ENCODE measurements at places on chromosomes 5 and 9. TPM values are rescaled to one million over a fixed set of nuclear protein-coding genes. Genes with fewer than 3 reads are reported as not detected.

DNA sequence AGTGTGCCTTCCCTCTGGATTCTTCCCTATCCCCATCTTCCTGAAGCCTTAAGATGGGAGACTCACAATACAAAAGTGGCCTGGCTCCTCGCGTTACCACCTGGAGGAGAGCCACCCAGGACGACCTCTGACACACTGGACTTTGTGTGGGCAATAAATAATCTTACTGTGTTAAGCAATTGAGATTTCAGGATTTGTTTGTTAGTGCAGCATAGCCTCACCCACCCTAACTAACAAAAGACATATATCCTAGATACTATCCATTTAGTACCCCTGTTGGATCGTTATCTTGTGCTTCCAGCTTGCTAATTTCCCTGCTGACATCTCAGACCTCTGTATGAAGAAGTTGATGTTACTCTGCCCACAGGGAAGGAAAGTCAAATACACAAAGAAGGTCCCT, 7.9 kb downstream of the GABBR2 start:
- DNase-seq: no peak

- peak; percentile 58 for DNase-seq
These were observed 22.3 kb downstream of the RIC1 start for GRCh38 chr9:5651246-5651645.

- no peak for DNase-seq
These were observed 76.4 kb downstream of the MED27 start for GRCh38 chr9:132003319-132003704.

The PCDHB11 gene
- 0.25 TPM for total RNA-seq

DNA sequence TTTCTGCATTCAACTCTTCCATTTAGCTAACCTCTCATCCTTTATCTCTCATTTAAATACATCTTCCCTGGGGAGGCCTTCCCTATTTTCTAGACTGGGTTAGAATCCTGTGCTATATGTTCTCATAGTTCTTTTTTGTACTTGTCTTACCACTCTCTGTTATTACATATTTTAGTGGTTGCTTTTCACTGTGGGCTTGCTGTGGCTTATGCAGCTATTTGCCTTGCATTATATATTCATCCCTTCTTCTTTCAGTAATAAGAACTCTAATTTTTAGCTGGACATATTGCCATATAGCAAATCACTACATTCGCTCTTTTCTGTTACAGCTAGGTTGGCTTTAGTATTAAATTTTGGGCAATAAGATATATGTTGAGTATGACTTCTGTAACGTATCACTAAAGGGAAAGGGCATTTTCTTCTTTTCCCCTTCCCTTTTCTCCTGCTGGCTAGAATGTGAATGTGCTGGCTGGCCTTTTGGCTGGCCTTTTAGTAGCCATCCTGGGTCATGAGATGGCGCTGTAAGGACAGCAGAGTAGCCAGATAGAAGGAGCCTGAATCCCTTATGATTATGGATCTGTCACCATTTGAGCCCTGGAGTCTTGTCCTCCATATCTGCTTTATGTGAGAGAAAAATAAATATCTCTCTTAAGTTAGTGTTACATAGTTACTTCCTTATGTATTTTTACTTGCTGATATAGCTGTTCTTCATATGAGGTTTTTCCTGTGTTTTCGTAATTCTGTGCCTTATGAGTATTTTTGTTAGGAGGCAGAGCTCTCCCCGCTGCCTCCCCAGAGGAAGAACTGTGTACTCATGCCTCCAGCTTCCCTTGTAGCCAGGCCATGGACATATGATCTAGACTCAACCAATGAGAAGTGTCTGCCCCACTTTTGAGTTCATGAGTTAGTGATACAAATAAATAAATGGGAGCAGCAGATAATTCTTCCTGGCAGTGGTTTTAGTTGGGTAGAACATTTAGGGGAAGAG, 65.8 kb downstream of the NDUFAF2 start:
- peak; percentile 31 for DNase-seq

DNA sequence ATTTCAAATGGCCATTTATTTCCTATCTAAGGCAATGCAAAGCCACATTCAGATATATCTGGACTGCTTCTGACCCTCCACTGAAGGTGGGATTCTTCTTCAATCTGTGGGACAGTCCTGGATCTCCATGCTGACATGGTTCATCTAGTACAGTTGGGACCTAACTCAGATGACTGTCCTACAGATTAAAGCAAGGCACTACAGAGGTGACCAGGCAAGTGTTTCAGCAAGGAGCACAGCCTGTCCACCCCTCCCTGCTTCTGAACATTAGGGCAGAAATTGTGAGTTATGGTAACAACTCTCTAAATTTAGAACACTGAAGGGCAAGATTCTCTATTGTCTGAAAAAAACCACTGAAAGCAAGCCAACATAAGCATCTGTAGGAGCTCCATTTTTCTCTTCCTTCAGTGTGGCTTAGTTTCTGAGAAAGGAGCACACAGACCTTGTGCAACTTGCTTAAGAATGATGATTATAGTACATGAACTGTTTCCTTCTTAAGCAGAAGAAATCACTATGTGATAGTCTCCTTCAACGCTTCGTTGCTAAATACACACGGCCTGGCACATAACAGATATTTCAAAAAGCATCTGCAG, 62.9 kb upstream of the BARX1 start:
- no peak for DNase-seq

DNA sequence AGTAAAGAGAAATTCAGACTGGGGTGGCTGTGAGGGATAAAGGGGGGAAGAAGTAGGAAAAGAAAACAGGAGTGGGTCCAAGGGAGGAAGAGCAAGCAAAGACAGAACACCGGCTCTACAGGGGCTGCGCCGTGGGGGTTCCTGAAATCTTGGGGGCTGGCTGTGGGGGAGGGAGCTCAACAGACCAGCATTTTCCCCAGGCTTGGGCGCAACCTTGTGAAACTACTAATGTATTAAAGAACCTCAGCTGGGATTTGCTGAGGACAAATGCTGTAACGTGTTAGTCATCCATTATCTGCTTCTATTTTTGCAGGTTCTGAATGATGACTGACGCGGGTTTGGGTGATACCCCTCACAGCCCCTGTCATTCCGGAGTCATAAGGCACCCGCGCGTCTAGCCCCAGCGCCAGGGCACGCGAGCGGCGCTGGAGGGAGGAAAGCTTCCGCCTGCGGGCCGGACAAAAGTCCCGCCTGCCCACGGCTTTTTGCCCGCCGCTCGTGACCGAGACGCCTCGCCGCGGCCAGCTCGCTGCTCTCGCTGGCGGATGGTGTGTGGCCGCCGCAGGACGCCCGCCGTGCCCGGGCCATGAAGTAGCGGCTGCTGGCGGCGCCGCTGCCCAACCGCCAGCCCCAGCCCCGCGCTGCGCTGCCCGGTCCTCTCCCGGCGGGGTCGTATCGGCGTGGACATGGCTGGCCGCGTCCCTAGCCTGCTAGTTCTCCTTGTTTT, 110.6 kb downstream of the PAM start:
- DNase-seq: peak; percentile 91

GRCh38 chr5:36689225-36689624, 82.8 kb downstream of the SLC1A3 start:
- DNase-seq: peak; percentile 45

DNA sequence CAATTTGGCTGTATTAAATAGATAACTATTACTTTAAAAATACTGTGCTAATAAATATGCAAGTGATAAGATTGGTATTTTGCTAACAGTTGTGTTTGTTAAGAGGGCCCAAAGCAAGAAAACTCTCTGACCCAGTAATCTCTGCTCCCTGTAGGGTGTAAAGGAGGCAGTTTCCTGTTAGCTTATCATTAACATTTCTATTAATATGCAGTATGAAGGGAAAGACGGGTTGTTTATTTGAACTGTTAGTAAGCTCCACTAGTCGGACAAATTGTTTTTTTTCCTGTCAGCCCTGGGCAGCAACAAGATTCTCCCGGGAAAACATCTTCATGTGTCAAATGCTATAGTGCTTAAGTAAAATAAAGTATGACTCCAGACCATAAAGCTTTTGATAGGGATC, 35.6 kb downstream of the ERP44 start:
- DNase-seq: no peak

DNA sequence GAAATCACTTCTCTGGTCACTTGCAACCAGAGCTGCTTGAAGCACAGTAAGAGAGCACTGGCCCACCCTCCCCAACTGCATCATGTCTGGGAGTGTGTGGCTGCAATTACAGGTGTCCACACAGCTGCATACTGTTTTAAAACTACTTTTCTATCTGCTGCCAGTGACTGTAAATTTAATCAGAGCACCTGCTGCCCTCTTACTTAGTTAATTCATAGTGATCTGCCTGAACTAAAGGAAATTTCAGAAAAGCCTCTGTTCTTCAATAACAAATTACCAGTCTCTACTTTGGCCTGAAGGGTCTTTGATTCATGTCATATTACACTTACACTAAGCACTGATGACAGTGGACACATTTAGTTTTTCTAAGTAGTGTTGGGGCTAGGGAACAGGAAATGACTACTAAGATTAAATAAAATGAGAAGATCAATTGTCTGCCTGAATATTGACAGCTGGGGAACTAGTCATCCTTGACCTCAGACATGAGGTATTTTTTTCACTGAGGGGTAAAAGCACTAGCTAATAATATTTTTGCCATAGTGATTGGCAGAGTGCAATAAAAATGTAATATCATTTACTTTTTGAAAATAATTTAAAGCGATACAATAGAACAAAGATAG, 788.9 kb upstream of the GRAMD2B start:
- DNase-seq: no peak

DNA sequence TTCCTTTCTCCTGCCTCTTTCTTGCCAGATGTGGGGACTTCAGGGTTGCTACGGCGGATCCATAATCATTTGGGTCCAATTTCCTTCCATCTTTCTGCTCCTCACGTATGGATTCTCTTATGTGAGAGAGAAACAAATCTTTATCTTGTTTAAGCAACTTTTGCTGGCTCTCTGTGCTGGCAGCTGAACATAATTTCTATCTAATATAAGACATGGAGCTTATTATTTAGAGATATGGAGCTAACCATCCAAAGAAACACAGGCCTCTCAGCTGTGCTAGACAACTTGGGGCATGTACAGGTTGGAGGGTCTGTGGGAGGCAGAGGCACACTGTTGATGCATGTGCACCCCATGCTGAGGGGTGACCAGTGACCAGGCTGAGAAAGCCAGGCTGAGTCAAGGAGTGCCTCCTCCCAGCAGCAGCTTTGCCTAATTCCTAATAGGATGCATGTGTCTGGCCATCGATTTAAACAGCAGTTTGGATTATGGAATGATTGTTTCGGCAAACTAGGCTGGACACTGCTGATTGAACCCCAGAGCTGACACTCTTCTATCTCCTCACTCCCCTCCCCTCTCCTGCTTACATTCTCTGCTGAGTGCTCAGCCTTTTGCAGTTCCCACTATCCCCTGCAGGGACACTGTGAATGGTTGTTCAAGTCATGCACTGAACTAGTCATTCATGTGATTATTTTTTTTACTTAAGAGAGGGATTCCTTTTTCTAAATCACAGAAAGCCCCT, 195.8 kb downstream of the ERCC6L2 start:
- peak; percentile 37 for DNase-seq

DNA sequence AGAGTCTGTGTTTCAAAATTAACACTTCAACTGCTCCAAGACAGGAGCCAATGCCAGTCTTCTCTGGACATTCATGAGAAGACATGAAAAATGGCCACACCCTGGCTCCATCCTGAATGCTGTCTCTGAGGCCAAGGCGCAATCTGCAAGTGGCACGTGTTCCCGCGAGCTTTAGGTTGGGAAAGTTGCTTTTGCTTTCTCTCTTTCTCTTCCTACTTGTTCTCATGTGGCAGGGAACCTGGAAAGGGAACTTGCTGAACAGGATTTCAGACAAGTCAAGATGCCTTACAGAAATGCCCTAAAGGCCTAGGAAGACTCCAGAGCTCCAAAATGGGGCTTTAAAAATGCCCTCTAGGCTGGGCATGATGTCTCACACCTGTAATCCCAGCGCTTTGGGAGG, 91.9 kb upstream of the OTULINL start:
- no peak for DNase-seq

The APBB3 gene
- 0.54 TPM for total RNA-seq

DNA sequence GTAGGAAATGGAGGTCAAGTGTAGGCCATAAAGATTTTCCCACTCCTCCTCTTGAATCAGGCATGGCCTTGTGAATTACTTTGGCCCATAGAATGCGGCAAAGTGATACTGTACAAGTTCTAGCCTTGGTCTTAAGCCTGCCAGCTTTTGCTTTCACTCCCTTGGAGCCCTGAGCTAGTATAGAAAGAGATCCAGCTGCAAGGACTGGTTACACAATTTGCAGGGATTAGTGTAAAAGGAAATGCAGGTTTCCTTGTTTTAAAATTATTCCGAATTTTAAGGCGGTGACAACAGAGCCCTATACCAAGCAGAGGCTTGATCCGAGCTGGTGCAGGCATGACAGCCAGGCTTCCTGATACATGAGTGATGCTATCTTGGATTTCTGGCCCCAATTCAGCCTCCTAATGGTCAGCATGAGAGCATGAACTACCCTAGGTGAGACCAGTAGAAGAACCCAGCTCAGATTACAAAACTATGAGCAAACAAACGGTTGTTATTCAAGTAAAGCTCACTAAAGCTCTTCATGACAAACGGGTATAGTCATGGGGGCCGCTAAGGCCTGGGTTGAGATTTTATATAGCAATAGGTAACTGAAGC, 257.9 kb downstream of the DOCK8 start:
- no peak for DNase-seq

The CCDC180 gene
- 0.59 TPM for total RNA-seq

DNA sequence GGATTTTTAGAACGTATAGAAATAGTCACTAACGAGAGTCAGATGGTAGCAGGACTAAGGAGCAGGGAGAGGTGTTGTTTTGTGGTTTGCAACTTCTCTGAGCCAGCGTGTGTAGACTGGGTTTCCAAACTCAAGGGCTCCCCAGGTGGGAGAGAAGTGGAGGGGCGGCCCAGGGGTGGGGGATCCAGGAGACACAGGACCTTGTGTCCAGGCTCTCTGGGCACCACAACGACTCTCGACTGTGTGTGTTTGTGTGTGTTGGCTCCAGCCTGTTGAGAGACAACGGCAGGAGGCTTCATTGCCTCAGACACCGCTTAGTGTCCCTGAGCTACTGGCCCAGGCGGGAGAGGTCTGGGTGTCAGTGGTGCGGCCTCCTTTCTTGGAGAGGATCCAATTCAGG, 934 bp upstream of the FCN1 start:
- DNase-seq: no peak

DNA sequence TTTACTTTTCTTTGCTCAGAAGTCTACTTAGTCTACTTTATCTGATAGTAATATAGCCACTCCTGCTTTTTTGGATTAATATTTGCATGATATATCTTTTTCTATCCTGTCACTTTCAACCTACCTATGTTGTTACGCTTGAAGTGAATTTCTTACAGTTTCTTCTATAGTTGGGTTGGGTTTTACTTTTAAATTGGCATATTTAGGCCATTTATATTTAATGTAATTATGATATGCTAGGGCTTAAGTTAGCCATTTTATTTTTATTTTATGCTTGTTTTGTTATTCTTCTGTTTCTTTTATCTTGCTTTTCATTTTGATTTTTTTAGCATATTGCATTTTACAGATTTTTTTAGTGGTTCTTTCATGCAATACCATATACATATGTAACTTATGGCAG, 164.7 kb downstream of the AOPEP start:
- DNase-seq: no peak
